Stimulated activated CD8-positive, alpha-beta memory T cell treated with anti-CD3 and anti-CD28 coated beads, Interleukin-4, amount 100 ng/mL, for 1 hour (primary cell): ENCODE measurements at places on chromosomes 13 and 19.

- no peak for DNase-seq
These were observed 28.7 kb upstream of the F2RL3 start for GRCh38 chr19:16860118-16860517.

- no peak for DNase-seq
These were observed 51.6 kb upstream of the UBL3 start for GRCh38 chr13:29901710-29902631.

- no peak for DNase-seq
These were observed 754.8 kb upstream of the SLITRK6 start for GRCh38 chr13:86554066-86554465.

- DNase-seq = no peak
These were observed 32.2 kb downstream of the MAU2 start for GRCh38 chr19:19352823-19353222.

- no peak for DNase-seq
These were observed 2.0 kb upstream of the IL17D start for GRCh38 chr13:20701461-20701860.

GRCh38 chr19:30240904-30241695, 131.1 kb upstream of the ZNF536 start:
- no peak for DNase-seq

DNA sequence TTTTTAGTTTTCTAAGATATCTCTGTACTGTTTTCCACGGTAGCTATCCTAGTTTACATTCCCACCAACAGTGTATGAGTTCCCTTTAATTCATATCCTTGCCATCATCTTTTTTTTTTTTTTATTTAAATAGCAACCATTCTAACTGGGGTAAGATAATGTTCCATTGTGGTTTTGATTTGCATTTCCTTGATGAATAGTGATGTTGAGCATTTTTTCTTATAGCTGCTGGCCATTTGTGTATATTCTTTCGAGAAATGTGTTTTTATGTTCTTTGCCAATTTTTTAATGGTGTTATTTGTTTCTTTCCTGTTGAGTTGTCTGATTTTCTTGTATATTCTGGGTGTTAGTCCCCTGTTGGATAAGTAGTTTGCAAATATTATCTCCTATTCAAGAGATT, 454.8 kb downstream of the DACH1 start:
- no peak for DNase-seq

DNA sequence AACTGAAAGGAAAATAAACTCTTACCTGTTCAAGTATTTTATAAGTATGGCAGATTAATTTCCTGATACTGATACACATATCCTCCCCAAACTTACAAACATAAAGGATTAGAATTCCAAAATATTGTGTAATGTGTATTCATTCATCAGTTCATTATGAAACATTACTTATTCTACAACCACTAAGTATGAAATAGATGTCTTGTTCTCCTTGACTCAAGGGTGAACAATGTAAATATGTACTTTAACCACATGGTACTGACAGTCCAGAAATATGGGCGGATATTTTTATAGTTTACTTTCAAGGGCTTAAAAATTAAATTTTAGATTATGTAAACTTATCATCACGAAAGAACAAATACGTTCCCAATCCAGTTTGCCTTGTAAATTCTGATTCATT, 334.0 kb downstream of the LIG4 start:
- DNase-seq = no peak

DNA sequence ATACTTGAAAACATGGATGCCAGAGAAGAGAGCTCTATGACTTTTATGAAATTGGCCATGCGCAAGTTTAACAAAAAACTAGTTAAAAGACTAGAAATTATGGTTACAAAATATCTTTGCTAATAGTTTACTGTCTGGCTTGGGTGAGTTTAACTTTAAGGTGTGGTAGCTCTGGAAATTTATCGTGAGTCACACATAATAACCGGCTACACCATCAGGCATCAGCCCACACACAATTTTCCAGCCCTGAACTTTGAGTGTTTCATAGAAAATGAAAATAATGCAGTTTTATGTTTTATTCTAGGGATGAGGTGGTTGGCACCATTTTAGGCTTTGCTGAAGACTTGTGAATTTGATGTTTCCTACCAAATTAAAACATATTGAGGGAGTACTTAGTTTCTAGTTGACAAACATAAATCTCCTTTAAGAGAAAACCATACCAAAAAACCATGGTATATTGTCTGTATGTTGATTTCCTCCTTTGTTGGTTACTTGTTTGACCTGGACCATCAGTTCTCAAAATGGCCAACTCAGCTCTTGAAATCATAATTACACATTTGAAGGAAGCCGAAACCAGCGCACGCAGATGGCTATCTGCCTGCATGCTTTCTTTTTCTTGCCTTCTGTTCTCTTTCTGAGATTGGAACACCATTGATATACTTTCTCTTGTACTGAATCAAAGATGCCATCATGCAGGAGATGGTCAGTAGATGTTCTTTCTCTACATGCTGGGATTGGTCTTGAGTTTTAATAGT, 125.1 kb downstream of the AKAP11 start:
- no peak for DNase-seq

- DNase-seq = no peak
These were observed 78.4 kb downstream of the KCTD15 start for GRCh38 chr19:33875071-33875470.

DNA sequence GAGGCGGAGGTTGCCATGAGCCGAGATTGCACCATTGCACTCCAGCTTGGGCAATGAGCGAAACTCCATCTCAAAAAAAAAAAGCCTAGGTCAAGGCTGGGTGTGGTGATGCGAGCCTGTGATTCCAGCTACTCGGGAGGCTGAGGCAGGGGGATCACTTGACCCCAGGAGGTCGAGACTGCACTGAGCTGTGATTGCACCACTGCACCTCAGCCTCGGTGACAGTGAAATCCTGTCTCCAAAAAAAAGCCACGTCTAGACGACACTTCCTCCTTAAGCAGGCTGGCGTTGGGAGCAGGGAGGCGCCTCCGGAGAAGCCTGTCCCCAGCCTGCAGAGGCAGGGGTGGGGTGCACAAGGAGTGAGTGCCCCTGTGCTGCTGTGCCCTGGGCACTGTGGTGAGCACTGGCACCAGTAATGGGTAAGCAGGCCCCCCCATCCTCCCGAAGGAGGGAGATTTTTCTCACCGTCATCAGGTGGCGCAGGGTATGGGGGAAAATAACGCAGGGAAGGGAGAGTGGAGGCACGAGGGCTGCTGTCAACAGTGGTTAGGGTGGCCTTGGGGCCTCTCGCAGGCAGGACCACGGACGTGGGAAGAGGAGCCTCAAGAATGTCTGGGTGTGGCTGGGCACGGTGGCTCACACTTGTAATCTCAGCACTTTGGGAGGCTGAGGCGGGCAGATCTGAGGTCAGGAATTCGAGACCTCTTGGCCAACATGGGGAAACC, 706 bp downstream of the P2RY11 start:
- DNase-seq = peak; percentile 42

DNA sequence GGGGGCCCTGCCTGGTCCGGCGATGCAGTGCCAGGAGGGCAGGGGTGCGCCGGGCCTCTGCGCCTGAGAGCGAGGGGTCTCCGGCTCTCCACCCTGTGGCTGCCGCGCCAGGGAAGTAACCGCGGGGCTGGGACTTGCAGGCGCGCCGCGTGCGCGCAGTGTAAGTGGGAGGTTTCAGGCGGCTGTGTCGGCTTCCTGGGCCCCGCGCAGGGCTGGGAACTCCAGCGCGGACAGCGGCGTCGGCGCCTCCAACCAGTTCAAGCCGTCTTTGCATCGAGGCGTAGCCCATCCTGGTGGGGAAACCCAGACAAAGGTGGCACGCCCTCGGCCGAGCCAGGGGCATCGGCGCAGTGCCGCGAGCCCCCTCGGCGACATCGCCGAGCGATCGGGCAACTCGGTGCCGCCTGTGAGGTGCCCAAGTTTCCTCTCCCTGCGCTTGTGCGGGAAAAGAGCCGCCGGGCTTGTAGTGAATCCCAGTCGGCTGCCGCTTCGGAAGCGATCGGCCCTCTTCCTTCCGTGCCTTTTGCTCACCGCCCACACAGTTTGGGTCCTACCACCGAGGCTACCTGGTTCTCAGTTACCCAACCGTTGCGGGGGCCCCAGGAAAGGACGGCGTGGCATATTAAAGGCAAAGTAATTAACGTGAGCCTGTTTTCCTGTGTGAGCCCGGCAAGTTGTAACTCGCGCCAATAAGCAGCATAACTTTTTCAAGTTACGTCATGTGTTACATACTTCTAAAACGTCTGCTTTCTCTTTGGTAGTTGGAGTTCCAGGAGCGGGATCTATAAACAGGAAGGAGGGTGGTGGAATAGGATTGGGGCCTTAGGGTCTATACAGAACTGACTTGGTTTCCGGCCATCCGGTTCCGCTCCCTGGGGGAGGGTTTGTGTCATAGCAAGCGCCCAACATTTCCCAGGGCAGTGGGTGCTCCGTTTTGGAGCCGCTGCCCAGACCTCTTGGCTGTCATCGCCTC, 1.2 kb downstream of the LRCH1 start:
- DNase-seq = peak; percentile 26

DNA sequence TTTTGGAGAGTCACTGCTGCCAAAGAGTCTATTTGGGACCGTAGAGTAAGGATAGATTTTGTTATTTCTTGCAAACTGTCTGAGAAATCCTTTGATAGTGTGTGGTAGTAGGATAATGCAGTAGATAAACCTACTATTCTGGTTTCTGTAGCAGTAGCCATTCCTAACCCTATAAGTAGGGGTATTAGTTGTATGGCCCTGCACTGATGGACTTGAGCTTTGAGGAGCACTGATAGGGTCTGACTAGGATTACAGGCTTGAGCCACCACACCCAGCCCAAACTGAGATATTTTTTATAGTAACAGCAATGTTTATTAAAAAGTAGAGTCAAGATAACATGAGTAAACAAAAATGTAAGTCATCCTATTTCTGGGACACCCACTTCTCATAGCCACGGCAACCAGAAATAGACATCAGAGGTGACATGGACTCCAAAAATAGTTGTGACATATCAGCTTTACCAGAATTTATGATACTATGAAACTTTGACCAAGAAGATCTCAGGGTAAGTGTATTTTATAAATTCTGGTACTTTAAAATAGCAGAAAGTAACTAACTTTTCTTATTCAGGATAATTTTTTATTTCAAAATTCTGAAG, 479.1 kb downstream of the SUCLA2 start:
- DNase-seq = no peak

- DNase-seq = no peak
These were observed 4.9 kb upstream of the MBD3L3 start for GRCh38 chr19:7063339-7063738.

GRCh38 chr13:40776681-40777165, 5.7 kb upstream of the MRPS31 start:
- DNase-seq = peak; percentile 17

DNA sequence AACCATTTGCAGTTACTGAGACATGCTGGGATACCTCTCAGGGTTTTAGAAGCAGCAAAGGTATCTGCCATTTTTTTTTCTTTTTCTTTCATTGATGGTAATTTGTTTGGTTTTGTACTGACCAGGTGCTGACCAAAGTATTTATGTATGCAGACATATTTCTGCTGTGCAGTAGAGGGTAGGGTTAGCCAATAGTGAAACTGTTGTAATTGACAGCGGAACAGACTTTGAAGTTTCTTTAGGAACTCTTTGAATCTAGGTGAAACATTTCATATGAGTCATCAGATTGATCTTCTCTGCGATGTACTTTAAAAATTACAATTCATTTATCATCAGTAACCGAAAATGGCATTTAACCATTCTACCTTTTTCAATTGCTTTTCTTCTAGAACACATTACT, 63.0 kb downstream of the ITGBL1 start:
- DNase-seq = no peak

GRCh38 chr13:113749507-113749906, 9.5 kb upstream of the TMEM255B start:
- no peak for DNase-seq

- no peak for DNase-seq
These were observed 703 bp upstream of the TPM4 start for GRCh38 chr19:16075430-16076153.

DNA sequence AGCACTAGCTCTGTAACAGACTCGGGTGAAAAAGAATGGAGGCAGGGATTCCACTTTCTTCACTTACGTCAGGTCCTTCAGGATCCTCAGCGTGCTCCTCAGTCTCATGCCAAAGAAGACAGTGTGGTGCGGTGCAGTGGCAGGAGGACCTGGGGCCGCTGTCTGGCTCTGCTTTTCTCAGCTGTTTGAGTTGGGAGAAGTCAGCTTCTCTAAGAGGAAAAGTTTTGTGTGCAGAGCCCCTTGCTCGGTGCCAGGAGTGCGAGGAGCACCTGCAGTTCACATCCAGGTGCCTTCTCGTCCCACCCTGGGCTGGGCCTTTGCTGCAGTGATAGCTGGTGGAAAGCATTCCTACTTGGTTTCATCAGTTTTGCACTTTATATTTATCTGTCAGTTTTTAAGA, 77.9 kb upstream of the TEX29 start:
- no peak for DNase-seq

- DNase-seq = no peak
These were observed 2.0 kb downstream of the RAB20 start for GRCh38 chr13:110559429-110559943.

DNA sequence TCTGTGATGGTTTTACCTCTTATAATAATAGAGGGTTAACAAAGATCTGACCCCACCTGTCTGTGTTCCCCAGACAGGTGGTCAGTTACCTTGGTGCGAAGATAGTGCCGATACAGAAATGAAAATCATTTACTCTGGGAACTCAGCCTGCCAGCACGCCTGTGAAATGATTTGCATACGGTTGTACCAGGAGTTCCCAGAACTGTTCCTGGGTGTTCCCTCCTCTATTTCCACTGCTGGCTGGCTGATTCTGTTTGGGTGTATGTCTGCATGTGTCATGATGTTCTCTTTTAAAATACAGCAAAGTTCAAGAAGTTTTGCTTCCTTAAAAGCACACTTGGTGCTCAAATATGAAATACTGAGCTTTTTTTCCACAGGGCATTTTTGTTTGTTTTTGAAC, 527.1 kb downstream of the FGF9 start:
- DNase-seq = no peak
